ENCODE measurements at places on chromosomes 7 and 10.

DNA sequence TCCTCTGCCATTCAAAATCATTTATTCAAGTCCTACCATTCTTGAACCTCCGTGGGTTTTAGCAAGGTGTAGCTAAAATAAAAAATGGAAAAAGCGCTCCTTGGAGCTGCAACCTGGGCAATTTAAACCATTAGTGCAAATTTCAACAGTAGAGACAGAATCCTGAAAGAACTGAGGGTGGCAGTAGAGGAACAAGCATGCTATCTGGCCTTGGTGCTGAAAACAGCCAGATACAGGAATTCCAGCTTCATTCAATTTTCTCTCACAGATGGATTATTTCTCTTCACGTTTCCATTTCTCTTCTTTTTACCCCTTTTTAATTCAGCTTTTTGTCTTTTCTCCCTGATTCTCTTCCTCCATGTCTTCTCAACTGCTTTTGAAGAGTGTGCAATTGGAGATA, 77.7 kb downstream of the OTUD1 start:
- DNase-seq = no peak

DNA sequence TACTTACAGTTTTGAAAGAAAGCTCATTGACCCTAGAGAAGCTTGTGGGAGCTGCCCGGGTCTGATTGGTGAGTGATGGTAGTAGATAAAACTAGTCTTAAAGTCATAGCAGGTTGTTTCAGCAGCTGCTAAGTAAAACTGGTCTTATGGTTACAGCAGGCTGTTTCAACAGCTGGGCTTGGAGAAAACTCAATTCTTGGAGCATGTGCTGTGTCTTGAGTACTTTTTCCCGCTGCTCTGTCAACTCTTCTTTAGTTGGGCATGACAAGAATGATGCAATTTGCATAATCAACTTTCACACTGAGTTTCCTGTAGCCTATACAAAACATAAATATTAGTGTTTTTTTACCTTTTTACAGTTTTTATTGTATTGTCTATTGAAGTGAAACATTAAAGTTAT, 707.9 kb downstream of the AUTS2 start:
- DNase-seq = no peak

- no peak for DNase-seq
These were observed 102.7 kb downstream of the FAM53B start for GRCh38 chr10:124641282-124642087.

GRCh38 chr10:88064608-88065382, 201.4 kb downstream of the PTEN start:
- no peak for DNase-seq

- DNase-seq = no peak
These were observed 71.1 kb downstream of the CXCL12 start for GRCh38 chr10:44313761-44314165.

- DNase-seq = no peak
These were observed 6.4 kb downstream of the SPOCK2 start for GRCh38 chr10:72081772-72082590.

DNA sequence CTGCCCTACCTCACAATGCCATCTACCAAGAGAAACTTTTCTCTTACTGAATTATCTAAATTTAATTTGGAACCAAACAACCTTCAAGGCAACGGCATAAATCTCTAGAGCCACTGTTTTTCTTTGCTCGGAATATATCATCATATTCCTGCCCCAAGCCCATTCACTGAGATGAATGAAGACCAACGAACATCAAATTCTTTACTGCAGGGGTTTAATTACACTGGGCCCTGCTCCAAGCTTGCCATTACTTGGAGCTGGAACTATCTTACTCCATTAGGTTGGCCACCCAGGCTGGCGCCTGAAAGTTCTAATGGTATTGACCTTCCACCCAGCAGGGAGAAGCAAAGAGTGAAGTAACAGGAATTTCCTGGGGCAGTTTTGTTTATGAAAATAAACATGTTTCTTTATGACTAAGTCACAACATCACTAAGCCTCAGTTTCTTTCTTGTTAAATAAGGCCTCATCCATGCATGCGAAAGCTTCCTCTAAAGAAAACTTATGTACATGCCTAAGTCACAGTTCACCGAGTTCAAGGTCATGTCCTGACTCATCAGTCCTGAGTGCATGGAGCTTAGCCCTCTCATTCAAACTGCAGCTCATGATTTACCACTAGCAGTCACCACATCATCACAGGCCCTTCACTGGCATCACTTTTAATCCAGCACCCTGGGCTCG, 42.1 kb upstream of the ANAPC16 start:
- DNase-seq = no peak

DNA sequence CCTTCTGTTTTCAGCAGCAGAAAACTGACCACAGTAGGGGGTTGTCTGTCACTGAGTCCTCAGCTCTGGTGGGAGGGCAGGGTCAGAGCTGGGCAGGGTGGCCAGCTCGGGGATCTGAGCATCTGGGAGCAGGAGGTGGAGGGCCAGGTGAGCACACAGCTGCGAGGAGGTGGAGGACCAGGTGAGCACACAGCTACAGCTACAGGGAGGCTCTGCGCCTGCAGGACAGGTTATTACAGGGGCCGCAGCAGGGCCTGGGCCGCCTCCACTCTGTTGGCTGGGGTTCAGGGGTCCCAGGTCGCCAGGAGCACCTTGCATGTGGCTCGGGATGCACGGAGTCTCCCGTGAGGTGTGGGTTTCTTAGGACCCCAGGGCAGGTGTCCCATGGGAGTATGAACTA, 52.4 kb upstream of the PRKAR1B start:
- no peak for DNase-seq

GRCh38 chr10:22324413-22324812, 3.5 kb downstream of the BMI1 start:
- DNase-seq = no peak

DNA sequence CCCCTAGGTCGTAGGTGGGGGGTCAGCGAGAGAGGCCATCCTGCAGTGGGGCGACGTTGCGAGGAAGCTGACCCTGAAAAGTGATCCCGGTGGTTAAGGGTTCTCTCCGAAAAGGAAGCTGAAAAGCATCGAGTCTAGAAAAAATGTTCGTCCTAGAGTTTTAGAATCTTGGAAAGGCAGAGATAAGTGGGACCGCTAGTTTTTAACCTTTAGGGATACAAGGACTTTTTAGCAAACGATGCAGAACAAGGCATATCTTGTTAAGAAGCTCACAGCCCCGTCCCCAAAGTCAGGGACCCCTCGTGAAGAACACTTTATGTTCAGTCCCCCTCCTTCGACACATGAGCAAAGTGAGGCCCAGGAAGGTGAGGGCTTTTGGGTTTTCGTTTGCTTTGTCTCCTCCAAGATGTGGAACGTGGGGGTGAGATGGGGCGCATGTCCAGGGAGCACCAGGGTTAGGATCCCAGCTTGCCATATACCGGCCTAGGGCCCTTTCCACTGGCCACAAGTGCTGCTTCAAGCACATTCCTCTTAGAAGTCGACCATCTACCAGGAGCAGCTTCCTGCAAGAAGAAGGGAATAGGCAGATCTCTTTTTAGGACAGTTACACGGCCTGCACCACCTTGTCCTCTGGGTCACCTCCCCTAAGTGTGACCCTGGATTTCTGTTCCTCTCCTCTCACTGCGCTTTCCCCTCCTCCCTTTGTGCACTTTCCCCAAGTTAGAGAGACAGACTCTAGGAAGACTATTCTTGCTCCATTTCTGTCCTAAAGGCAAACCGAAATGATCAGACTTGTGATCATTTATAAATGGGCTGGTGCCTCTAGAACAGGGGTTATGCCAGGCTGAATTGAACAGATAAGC, 969 bp downstream of the SLC35G1 start:
- no peak for DNase-seq

- no peak for DNase-seq
These were observed 171.7 kb downstream of the KIF20B start for GRCh38 chr10:89873055-89873454.

- no peak for DNase-seq
These were observed 1.3 kb upstream of the TAS2R38 start for GRCh38 chr7:141974831-141975230.

GRCh38 chr7:148116829-148117403, 473.6 kb upstream of the C7orf33 start:
- DNase-seq = no peak

- DNase-seq = no peak
These were observed 224.8 kb downstream of the RPS24 start for GRCh38 chr10:78258323-78259030.

DNA sequence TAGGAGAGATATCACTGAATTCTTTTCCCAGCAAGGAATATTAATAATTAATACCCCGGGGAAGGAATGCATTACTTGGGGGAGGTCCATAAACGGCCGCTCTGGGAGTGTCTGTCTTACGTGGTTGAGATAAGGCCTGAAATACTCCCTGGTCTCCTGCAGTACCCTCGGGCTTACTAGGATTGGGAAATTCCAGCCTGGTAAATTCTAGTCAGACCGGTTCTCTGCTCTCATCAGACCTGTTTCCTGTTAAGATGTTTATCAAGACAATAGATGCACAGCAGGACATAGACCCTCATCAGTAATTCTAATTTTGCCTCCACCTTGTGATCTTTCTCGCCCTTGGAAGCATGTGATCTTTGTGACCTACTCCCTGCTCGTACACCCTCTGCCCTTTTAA, 162.8 kb upstream of the KCND2 start:
- DNase-seq = no peak

DNA sequence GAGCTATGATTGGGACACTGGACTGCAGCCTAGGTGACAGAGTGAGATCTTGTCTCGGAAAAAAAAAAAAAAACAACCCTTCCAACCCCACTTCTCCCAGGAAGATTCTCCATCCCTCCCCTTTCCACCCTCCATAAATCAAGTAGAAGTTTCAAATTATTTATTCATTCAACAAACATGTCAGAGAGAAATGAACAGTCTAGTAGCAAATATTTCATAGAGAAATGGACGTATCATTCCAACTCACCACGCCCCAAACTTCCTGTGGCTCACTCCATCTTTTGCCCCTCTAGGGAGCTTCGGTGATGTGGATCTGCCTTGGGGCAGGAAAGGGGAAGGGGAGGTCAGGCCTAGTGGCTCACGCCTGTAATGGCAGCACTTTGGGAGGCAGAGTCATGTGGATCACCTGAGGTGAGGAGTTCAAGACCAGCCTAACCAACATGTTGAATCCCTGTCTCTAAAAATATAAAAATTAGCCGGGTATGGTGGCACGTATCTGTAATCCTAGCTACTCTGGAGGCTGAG, 638 bp upstream of the TRAPPC14 start:
- DNase-seq = no peak

DNA sequence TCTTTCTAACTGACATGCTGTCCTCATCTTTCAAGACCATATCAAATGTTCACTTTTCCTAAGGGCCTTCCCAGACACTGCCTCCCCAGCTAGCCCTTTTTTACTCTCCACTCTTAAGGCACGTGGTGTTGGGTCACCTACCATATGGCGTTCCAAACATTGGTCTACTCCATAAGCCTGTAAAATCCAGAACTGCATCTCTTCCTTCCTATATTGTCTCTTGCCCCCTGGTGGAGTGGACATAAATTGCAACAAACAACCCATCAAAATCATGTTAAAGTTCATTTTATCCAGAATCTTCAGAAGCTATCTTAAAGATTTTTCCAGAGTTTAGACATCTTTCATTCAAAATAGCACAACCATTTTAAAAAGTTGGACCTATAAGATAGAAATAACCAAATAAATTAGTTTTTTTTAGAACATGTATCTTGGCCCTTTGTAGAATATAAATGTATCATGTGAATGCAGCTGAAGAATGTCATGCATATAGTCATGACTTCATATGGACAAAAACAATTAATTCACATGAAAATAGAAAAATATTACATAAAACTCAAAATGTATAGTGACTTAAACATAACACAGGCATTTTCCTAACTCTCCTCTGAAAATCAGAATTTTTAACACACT, 180.6 kb upstream of the CHRM2 start:
- DNase-seq = no peak

GRCh38 chr7:7834761-7835160, 116.4 kb upstream of the RPA3 start:
- no peak for DNase-seq

- no peak for DNase-seq
These were observed 2.6 kb upstream of the NPM3 start for GRCh38 chr10:101785801-101786200.

- DNase-seq = no peak
These were observed 419.0 kb upstream of the GALNT17 start for GRCh38 chr7:70712942-70713341.

- DNase-seq = no peak
These were observed 6.7 kb upstream of the PNLIP start for GRCh38 chr10:116538992-116539391.

GRCh38 chr7:874031-874749, 2.2 kb upstream of the GET4 start:
- no peak for DNase-seq

DNA sequence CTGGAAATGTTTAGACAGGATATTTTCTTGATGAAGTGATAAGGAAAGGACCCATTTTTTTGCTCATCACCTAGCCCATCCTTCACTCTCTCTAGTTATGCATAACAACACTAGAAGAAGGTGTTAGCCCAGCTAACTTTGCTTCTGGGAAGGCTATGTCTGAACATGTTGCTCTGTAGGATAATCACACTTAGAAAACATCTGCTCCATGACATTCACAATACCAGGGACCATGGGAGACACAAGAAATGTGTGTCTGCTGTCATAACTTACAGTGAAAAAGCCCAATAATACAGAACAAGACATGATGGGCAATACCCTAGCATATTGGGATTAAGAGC, 13.9 kb upstream of the ZNF282 start:
- DNase-seq = no peak

DNA sequence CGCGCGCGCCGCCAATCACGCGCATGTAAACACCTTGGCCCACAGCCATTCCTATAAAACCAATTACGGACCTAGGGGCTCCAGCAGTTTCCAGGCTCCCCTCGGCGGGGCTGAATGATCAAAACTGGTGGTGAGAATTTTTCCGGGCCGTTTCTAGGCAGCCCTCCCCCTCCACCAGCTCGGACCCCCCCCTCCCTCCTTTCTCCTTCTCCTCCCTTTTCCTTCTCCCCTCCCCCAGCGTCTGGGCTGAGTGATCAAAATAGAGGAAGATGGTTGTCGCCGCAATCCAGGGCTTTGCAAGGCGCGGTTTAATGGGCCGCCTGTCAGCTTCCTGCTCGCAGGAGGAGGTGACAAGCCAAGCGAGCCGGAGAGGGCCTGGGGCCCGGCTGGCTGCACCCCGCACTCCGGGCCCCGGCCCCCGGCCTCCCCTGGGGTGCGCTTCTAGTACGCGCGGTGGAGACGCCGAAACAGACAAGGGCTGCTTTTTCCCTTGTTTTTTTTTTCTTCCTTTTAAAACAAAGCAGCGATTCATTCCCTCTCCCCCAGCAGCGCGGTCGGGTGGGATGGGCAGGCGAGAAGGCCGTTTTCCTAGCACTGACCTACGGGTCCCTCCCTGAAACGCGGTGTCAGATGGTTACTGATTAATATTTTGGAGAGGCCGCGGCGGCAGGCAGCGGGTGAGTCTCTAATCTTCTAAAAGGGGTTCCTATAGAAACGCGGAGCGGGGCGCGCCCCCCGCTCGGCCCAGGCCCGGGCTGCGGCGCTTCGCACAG, 528 bp upstream of the TNRC18 start:
- DNase-seq = peak; percentile 95

- no peak for DNase-seq
These were observed 2.9 kb downstream of the PPP1R3C start for GRCh38 chr10:91629715-91630549.

- no peak for DNase-seq
These were observed 72.3 kb upstream of the MGMT start for GRCh38 chr10:129394518-129395328.
